HTR-8/SVneo (cell line): ENCODE measurements at places on chromosomes 7 and 10.

- DNase-seq = no peak
Measured at GRCh38 chr7:140501966-140502365, 22.7 kb upstream of the MKRN1 start.

GRCh38 chr7:26992670-26993069, 103.1 kb downstream of the HOXA1 start:
- DNase-seq = no peak

GRCh38 chr7:44321796-44322195, 3.6 kb downstream of the CAMK2B start:
- DNase-seq = no peak

GRCh38 chr10:49426490-49427360, 30.8 kb upstream of the DRGX start:
- no peak for DNase-seq

DNA sequence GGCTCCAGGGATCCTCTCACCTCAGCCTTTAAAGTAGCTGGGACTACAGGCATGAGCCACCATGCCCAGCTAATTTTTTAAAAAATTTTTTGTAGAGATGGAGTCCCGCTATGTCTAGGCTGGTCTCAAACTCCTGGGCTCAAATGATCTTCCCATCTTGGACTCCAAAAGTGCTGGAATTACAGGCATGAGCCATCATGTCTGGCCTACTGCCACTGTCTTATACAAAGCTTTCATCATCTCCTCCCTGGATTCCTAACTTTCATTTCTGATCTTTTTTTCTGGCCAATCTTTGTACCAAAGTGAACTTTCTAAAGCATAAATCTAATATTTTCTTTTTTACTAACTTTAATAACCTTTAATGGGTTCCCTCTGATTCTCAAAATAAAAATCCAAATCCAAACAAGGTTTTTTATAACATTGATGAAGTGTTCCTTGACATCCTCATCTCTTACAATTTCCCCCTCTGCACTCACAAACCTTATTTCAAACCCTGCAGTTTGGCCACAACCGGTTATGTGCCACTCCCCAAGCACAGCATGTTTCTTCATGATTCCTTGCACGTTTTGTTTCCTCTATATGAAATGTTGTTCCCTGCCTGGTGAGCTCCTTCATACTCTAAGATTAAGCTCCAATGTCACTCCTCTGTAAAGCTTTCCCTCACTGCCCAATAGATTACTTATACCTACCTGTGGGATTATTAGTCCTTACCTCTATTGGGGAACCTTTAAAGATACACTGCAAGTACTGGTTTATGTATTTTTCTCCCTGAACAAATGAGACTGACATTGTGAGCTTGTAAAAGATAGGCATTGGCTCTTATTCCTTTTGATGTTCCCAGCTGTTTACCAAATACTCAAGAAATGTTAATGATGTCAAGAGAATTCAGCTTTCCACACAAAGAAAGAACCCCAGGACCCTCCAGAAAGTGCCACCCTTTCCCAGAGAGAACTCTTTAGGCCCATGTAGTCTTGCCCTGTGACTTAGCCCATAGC, 101.7 kb downstream of the HOXA1 start:
- no peak for DNase-seq

DNA sequence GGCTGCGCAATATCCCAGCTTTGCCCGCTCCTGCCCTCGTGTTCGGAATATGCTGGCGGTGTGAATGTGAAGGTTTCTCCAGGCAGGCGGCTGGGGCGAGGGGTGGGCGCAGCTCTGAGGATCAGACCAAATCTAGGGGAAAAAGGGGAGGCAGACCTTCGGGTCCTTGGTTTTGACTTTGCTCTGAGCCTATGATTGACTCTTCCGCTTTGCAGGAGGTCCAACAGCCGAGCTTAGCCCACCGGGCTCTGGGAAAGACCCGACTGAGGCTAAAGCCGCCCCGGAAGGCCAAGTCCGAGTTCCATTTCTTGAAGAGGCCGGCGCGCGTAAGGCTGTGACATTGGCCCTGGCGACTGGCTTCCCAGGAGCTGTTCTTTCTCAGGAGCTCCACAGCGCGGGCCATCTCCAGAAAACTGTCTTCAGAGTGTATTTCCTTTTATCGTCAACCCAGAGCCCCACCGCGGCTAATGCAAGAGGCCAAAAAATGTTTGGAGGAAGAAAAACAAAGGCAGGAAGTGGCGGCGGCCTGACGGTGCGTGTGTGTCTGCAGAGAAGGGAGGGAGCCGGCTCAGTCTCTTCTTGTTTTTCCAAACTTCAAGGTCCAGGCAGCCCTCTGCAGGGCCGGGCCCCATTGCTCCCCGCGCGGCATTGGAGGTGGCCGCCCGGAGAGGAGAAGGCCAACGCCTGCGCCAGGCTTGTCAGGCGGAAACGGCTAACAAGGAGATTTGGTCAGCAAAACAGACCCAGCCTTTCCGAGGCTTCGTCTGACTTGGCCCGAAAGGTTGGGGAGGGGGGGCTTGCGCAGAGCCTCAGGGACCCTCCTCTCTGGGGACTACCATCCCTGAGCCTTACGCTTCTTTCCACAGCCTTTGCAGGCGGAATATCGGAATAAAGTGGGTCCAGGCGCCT, 3.6 kb upstream of the HOXA11 start:
- no peak for DNase-seq
